ENCODE measurements at places on chromosomes 6 and 20.
A peak's percentile ranks its signal among the peaks of the same experiment; 100 is the strongest.

- no peak for DNase-seq
Observed at GRCh38 chr20:14477125-14477524, 139.7 kb upstream of the FLRT3 start.

DNA sequence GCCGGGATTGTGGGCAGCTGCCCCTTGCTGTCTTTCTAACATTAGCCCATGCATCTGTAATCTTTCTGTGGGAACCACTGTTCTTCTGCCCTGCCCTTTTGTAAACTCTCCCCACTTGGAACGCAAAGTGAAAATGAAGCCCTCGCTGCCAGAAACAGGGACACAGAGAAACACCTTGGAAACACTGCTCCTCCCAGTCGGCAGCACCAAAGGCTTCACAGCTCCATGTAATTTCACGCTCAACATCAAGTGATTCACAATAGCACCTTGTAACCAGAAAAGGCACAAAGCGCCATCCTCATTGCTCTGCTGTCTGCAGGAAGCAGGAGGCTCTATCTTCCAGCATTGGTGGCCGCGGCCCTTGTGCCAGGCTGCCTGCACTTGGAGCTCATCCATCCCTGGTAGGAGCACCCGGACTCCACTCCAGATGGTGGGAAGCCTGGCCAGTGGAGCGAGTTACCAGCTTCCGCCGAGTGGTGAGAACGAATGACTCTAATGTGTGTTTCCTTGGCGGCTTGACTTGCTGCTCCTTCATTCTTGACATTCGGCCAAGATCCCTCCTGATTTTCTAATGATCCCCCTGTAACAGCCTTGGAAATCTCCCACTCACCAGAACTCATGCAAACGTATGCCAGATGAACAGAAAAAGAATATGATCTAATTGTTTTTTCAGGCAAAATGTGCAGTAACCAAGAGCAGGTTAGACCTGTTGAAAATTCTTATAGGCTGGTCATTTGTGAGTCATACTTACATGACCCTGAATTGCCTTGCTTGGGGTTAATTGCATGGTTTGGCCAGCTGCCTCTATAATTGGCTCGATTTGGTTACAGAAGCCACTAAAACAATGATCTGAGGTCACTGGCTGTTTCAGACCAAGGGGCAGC, 169.1 kb upstream of the CDYL start:
- DNase-seq = no peak

DNA sequence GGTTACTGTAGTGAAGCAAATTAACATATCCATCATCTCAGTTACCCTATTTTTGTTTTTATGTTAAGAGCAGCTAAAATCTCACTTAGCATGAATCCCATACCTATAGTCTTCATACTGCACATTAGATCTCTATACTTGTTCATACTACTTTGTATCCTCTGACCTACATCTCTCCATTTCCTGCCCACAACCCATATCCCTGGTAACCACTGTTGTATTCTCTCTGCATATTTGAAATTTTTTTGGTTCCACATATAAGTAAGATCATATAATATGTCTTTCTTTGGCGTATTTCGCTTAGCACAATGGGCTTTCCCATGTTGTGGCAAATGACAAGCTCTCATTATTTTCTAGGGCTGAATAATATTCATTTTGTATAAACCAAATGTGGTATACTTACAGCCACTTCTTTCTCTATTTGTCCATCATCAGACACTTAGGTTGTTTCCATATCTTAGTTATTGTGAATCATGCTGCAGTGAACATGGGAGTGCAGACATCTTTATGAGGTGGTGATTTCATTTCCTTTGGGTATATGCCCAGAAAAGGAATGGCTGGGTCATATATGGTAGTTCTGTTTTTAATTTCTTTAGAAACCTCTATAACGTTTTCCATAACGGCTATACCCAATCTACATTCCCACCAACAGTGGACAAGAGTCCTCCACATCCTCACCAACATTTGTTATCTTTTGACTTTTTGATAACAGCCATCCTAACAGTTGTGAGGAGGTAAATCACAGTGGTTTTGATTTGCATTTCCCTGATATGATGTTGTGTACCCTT, 39.8 kb downstream of the BACH2 start:
- no peak for DNase-seq

- no peak for DNase-seq
Observed at GRCh38 chr20:44097521-44098255, 89.3 kb downstream of the JPH2 start.

GRCh38 chr20:16701296-16701695, 28.5 kb upstream of the SNRPB2 start:
- DNase-seq = peak; percentile 9

GRCh38 chr6:130896249-130896648, 69.0 kb downstream of the SMLR1 start:
- DNase-seq = no peak
